ENCODE measurements at places on chromosomes 6 and 20.

- peak overlapping the region; percentile 86 for H3K27ac ChIP-seq
- DNase-seq, result peak; percentile 8
- peaks cover 15% of the 10 kb centered on the region for H3K4me1 ChIP-seq
These were observed 39.7 kb downstream of the MAP3K5 start for GRCh38 chr6:136752554-136752953.

DNA sequence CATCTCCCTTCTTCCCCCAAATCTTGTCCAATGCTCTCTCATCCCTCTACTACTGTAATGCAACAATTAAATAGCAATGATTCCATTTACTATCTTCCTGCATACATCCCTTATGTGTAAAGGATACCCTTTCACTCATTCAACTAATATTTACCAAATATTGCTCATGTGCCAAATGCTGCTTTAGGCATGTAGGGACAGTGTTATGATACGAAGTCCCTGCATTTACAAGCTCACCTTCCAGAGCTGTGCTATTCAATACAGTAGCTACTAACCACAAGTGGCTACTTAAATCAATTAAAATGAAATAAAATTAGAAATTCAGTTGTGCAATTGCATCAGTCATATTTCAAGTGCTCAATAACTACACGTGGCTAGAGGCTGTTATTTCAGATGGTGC, 41.1 kb downstream of the GMDS start:
- H3K27ac ChIP-seq, result no peak overlapping the region
- no peaks in the 10 kb centered on the region for H3K27me3 ChIP-seq
- H3K36me3 ChIP-seq, result peaks cover 8% of the 10 kb centered on the region
- DNase-seq, result no peak
- H3K4me3 ChIP-seq, result no peak overlapping the region
- H3K4me1 ChIP-seq, result peaks cover 11% of the 10 kb centered on the region

GRCh38 chr6:14055541-14055940, 62.0 kb upstream of the CD83 start:
- DNase-seq, result no peak
- H3K36me3 ChIP-seq, result no peaks in the 10 kb centered on the region

GRCh38 chr6:3755637-3756545, 4.4 kb upstream of the PXDC1 start:
- DNase-seq, result no peak
- H3K4me3 ChIP-seq, result no peak overlapping the region
- H3K36me3 ChIP-seq, result no peaks in the 10 kb centered on the region
- H3K27me3 ChIP-seq, result peaks cover 38% of the 10 kb centered on the region
- no peak overlapping the region for H3K27ac ChIP-seq

DNA sequence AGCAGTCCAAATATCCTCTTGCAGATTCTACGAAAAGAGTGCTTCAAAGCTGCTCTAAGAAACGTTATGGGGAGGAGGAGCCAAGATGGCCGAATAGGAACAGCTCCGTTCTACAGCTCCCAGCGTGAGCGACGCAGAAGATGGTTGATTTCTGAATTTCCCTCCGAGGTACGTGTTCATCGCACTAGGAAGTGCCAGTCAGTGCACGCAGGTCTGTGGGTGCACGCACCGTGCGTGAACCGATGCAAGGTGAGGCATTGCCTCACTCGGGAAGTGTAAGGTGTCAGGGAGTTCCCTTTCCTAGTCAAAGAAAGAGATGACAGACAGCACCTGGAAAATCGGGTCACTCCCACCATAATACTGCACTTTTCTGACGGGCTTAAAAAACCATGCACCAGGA, 272.1 kb upstream of the DEFB115 start:
- DNase-seq, result no peak
- no peak overlapping the region for H3K4me3 ChIP-seq
- H3K4me1 ChIP-seq, result no peaks in the 10 kb centered on the region
- no peaks in the 10 kb centered on the region for H3K36me3 ChIP-seq
- no peaks in the 10 kb centered on the region for H3K27me3 ChIP-seq
- no peak overlapping the region for H3K27ac ChIP-seq

DNA sequence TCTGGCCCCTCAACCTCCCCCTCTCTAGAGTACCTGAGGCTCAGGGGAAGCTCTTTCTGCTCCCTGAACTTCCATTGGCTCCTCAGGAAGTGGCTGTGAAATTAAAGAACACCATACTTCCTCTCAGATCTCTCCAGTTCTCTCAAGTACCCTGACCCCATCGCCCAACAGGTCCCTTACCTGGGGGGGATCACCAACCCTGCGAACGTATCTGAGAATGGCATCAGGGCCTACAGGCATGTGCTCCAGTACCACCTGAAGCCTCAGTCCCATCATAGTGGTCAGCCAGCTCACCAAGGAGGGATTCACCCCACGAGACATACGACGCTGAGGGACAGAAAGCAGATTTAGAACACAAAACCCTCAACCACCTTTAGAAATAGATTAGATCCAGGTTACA, 11.8 kb downstream of the BAG6 start:
- H3K27me3 ChIP-seq, result no peaks in the 10 kb centered on the region
- H3K4me3 ChIP-seq, result no peak overlapping the region
- no peaks in the 10 kb centered on the region for H3K4me1 ChIP-seq
- DNase-seq, result no peak
- peak overlapping the region; percentile 40 for H3K27ac ChIP-seq

- peaks cover 20% of the 10 kb centered on the region for H3K4me1 ChIP-seq
- no peaks in the 10 kb centered on the region for H3K27me3 ChIP-seq
- no peak overlapping the region for H3K4me3 ChIP-seq
- DNase-seq, result no peak
These were observed 36.4 kb downstream of the SMLR1 start for GRCh38 chr6:130863415-130864230.

DNA sequence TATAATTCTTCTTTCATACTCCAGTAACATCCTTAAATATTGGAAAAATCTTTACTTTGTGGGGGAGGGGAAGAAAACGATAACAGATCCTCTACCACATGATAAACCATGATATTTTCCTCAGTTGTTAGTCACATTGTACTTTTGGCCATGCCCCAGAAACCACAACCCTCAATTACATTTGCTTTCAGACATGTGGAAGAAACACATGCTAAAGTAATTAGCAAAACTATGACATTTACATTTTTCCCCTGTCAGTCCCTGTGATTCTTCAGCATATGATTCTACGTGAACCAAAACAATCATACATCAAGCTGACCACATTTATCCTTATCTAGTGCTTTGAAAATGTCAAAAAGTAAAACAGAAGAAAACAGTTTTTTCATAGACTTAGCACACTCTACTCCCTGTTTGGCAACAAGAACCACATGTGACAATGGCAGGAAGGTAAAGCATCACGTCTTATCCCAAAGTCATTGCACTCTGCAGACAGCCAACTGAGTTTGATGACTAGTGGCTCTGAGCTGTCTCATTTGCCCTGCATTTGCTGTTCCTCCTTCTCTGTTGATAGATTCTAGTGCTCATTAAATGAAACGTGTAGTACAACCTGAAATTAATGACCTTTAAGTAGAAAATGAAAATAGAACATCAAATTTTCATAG, 505.8 kb upstream of the MARCKS start:
- H3K4me1 ChIP-seq, result peaks cover 32% of the 10 kb centered on the region
- peaks cover 2% of the 10 kb centered on the region for H3K27me3 ChIP-seq
- H3K4me3 ChIP-seq, result no peak overlapping the region
- DNase-seq, result no peak

GRCh38 chr6:55405474-55406235, 78.4 kb downstream of the GFRAL start:
- H3K36me3 ChIP-seq, result no peaks in the 10 kb centered on the region
- H3K4me1 ChIP-seq, result no peaks in the 10 kb centered on the region
- no peak overlapping the region for H3K4me3 ChIP-seq
- peaks cover 3% of the 10 kb centered on the region for H3K27me3 ChIP-seq

- no peak overlapping the region for H3K4me3 ChIP-seq
- no peaks in the 10 kb centered on the region for H3K36me3 ChIP-seq
- H3K27me3 ChIP-seq, result no peaks in the 10 kb centered on the region
- peaks cover 20% of the 10 kb centered on the region for H3K4me1 ChIP-seq
- DNase-seq, result no peak
- H3K27ac ChIP-seq, result no peak overlapping the region
These were observed 4.7 kb upstream of the TBC1D32 start for GRCh38 chr6:121338956-121339355.

- no peaks in the 10 kb centered on the region for H3K27me3 ChIP-seq
- peak overlapping the region; percentile 53 for H3K27ac ChIP-seq
- peaks cover 24% of the 10 kb centered on the region for H3K36me3 ChIP-seq
- H3K4me1 ChIP-seq, result peaks cover 7% of the 10 kb centered on the region
- no peak for DNase-seq
These were observed 137.9 kb upstream of the EDN1 start for GRCh38 chr6:12152023-12152970.

- DNase-seq, result no peak
- H3K4me1 ChIP-seq, result no peaks in the 10 kb centered on the region
- no peaks in the 10 kb centered on the region for H3K36me3 ChIP-seq
- H3K27ac ChIP-seq, result no peak overlapping the region
These were observed 6.4 kb upstream of the CTNNBL1 start for GRCh38 chr20:37687478-37687805.

DNA sequence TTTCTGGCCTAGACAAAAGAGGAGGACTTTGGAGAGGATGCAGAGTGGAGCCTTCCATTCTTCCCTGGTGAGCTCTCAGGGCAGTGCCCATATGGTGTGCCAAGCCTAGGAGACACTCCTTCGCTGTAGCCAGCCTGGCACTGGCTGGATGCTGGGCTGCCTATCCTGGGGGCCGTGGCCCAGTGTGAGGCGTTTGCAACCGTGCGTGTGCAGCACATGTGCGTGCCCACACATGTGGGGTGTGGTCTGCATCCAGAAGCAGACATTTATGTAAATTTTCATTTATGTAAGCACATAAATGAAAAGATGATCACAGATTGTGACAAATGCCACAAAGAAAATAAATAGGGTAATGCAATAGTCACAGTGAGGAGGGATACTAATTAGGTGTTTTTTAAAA, 35.8 kb upstream of the ZNF831 start:
- H3K4me3 ChIP-seq, result no peak overlapping the region
- peaks cover 10% of the 10 kb centered on the region for H3K27me3 ChIP-seq
- no peak for DNase-seq

GRCh38 chr6:164045082-164045481, 630.6 kb downstream of the QKI start:
- no peaks in the 10 kb centered on the region for H3K27me3 ChIP-seq
- no peak for DNase-seq
- H3K27ac ChIP-seq, result no peak overlapping the region
- no peaks in the 10 kb centered on the region for H3K36me3 ChIP-seq
- H3K4me3 ChIP-seq, result no peak overlapping the region

GRCh38 chr6:127880429-127880828, 20.4 kb downstream of the THEMIS start:
- H3K27me3 ChIP-seq, result peaks cover 3% of the 10 kb centered on the region
- H3K27ac ChIP-seq, result no peak overlapping the region
- H3K36me3 ChIP-seq, result no peaks in the 10 kb centered on the region
- H3K4me1 ChIP-seq, result peaks cover 9% of the 10 kb centered on the region
- no peak overlapping the region for H3K4me3 ChIP-seq

- H3K36me3 ChIP-seq, result peaks cover 57% of the 10 kb centered on the region
- H3K27ac ChIP-seq, result no peak overlapping the region
- DNase-seq, result no peak
- H3K4me3 ChIP-seq, result no peak overlapping the region
These were observed 262.3 kb downstream of the UTRN start for GRCh38 chr6:144547409-144547808.

DNA sequence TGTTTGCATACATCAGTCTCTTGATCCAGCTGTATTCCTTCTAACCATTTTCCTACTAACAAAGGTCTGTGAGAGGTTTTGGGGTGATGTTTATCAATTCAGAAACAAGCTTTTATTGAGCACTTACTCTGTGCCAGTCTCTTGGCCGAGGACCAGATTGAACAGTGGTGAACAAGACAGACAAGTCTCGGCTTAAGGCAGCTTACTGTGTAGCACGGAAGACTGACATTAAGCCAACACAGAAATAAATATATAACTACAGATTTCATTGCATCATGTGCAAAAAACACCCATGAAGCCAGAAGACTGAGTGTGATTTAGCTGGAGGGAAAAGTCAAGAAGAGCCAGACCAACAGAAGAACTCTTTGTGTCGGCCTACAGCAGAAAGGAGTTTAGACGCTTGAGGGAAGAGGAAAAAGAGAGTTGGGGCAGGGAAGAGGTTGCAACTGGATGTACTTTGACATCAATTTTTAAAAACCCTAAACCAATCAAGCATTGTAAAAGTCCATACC, 549.6 kb upstream of the CITED2 start:
- peaks cover 5% of the 10 kb centered on the region for H3K36me3 ChIP-seq
- peaks cover 6% of the 10 kb centered on the region for H3K27me3 ChIP-seq
- no peak for DNase-seq
- no peak overlapping the region for H3K27ac ChIP-seq
- H3K4me3 ChIP-seq, result no peak overlapping the region

- H3K4me3 ChIP-seq, result no peak overlapping the region
- peaks cover 8% of the 10 kb centered on the region for H3K36me3 ChIP-seq
- peaks cover 9% of the 10 kb centered on the region for H3K27me3 ChIP-seq
- DNase-seq, result no peak
- H3K27ac ChIP-seq, result no peak overlapping the region
These were observed 544.5 kb downstream of the MAFB start for GRCh38 chr20:40144581-40144980.

GRCh38 chr20:12775041-12775440, 233.7 kb upstream of the SPTLC3 start:
- no peak for DNase-seq
- no peaks in the 10 kb centered on the region for H3K36me3 ChIP-seq
- peaks cover 8% of the 10 kb centered on the region for H3K4me1 ChIP-seq
- H3K27me3 ChIP-seq, result no peaks in the 10 kb centered on the region

DNA sequence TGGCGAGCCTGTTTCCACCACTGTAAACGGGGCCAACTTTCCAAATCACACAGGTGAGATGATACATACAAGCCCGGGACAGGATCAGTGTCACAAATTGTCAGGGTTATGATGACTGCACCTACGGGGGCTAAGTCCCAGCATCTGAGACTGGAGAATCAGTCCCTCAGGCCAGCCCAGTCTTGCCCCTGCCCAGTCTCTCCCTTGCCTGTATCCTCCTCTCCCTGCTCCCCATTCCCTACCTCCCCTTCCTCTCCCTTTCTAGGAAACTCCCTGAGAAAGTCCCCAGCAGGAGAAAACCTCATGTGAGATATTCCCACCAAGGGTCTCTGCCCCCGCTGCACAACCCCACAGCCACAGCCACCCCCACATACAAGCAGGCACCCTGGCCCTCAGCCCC, 1.5 kb downstream of the FOXS1 start:
- H3K4me1 ChIP-seq, result peaks cover 38% of the 10 kb centered on the region
- no peak for DNase-seq
- H3K4me3 ChIP-seq, result peak overlapping the region; percentile 54
- no peaks in the 10 kb centered on the region for H3K36me3 ChIP-seq

DNA sequence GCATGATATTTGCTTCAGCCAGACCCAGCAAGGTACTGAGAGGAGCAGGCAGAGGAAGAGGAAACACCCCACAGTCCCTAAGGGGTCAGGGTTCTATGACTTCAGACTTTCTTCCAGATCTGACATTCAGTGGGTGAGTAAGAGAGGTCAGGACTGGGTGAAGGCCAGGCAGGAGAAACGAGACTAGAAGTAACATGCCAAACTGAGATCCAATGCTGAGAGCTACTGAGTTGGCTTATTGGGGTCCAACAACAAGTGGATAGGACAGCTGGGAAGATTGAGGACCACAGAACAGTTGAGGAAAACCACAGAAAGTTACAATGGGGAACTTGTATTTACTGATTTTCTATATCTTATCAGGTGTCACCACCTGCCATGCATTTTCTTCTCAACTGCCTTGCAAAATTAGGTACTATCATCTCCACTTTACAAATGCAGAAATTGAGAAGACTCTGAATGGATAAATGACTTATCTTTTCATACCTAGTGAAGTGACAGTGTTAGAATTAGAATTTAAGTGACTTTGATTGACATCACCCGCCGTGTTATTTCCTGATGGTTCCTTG, 43.8 kb upstream of the HIVEP1 start:
- H3K4me3 ChIP-seq, result no peak overlapping the region
- no peaks in the 10 kb centered on the region for H3K36me3 ChIP-seq
- DNase-seq, result no peak
- no peak overlapping the region for H3K27ac ChIP-seq
- H3K27me3 ChIP-seq, result no peaks in the 10 kb centered on the region
- peaks cover 5% of the 10 kb centered on the region for H3K4me1 ChIP-seq
